ENCODE measurements at places on chromosomes 1 and 21.

- H3K4me3 ChIP-seq: no peak overlapping the region
- H3K4me1 ChIP-seq: peaks cover 10% of the 10 kb centered on the region
- H3K27me3 ChIP-seq: peaks cover 7% of the 10 kb centered on the region
- no peaks in the 10 kb centered on the region for H3K36me3 ChIP-seq
- no peak for DNase-seq
Observed at GRCh38 chr1:86829321-86829720, 84.6 kb downstream of the SELENOF start.

DNA sequence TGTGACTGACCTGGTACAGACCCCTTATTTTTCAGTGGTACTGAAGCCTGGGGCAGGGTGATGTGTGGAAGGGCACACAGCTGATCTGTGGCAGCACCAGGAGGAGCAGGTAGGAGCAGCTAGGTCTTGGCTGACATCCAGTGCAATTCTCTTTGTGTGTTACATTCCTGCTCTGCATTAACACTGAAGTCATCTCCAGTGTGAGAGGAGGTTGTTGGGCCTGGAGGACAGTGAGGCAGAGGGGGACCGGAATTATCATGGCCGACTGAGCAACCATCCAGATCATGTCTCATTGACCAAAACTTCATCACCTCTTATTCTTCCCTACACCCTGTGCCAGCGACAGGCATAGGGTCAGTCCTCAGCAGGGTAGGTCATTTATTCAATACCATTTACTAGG lies 1.5 kb downstream of the SLAMF8 start:
- H3K4me3 ChIP-seq: no peak overlapping the region
- peaks cover 44% of the 10 kb centered on the region for H3K4me1 ChIP-seq
- no peak for DNase-seq

- H3K4me1 ChIP-seq: no peaks in the 10 kb centered on the region
- peaks cover 61% of the 10 kb centered on the region for H3K36me3 ChIP-seq
- H3K27me3 ChIP-seq: no peaks in the 10 kb centered on the region
- H3K27ac ChIP-seq: no peak overlapping the region
- H3K4me3 ChIP-seq: no peak overlapping the region
Observed at GRCh38 chr1:226378071-226378470, 29.8 kb downstream of the PARP1 start.

DNA sequence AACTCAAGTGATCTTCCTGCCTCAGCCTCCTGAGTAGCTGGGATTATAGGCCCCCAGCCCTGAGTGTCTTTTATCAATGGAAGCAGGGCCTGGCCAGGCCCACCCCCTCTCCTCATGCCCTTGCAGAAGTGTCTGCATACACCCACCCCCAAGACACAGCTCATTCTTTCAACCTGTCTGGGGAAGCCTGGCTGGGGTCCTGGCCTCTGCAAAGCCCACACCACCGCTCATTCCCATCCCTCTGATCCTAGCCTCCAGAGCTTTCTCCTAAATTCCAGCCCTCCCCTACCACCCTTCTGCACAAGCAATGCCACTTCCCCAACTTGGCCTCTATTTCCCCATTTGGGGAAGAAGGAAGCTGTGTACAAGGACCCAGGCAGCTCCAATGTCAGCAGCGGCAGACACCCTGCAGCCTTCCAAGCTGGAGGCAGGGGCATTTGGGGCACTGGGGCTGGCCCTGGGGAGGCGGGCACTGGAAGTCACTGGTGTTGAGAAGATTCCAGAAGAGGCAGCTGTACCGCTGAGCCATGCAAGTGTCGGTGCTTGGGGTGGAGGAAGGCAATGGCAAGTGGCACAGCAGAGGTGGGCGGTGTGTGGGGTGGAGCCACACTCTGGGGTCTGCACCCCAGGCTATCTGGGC lies 33.7 kb upstream of the ARF1 start:
- no peaks in the 10 kb centered on the region for H3K4me1 ChIP-seq
- no peaks in the 10 kb centered on the region for H3K36me3 ChIP-seq
- H3K4me3 ChIP-seq: no peak overlapping the region
- no peak overlapping the region for H3K27ac ChIP-seq
- no peak for DNase-seq

DNA sequence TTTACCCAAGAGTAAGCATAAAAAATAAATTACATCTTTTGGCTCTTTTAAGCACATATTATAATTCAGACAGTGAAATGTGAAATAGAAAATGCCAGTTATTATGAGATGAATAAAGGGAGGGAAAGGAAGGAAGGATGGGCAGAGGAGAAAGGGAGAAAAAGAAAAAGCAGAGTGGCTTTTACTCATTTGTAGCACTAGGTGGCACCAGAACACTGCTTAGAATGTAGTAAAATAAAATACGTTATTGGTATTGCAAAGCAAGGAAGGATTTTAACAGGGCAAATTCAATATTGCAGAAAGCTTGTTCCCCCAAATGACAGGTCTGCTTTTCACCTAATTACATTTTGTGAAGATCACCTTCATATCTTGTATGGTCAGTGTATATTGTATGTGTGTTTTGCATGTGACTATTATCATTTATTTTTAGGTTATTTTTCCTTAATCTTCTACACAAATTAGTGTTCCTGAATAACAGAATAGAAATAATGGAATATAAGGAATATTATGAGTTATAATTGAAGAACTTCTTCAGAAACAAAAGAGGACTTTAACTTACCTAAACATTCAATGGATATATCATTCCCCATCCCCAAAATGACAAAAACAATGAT lies 9.1 kb upstream of the PCNX2 start:
- no peak for DNase-seq
- peaks cover 6% of the 10 kb centered on the region for H3K27me3 ChIP-seq
- no peak overlapping the region for H3K27ac ChIP-seq
- H3K4me3 ChIP-seq: no peak overlapping the region

GRCh38 chr1:20322825-20323612 lies 32.3 kb downstream of the VWA5B1 start:
- H3K4me3 ChIP-seq: no peak overlapping the region
- H3K36me3 ChIP-seq: no peaks in the 10 kb centered on the region

DNA sequence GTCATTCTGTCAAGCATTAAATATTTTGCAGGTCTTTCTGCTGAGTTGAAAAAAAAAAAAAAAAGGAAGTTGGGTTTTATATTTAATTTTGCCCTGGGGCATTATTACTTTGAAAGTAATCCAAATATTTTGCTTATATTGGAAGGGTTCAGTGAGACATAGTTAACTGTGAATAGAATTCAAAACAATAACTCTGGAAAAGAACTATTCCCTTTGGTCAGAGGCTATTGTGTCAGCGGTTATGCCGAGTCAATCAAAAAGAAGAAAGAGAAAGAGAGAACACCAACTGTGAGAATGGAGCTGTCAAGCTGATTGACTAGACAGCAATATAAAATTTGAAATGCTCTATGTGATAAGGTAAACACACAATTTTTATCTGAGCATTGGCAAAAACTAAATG lies 761.7 kb downstream of the ADGRL2 start:
- peaks cover 13% of the 10 kb centered on the region for H3K4me1 ChIP-seq
- no peaks in the 10 kb centered on the region for H3K27me3 ChIP-seq
- no peaks in the 10 kb centered on the region for H3K36me3 ChIP-seq
- no peak overlapping the region for H3K27ac ChIP-seq

GRCh38 chr1:15407580-15407979 lies 2.1 kb upstream of the EFHD2 start:
- H3K36me3 ChIP-seq: no peaks in the 10 kb centered on the region
- peaks cover 27% of the 10 kb centered on the region for H3K4me1 ChIP-seq
- no peak overlapping the region for H3K4me3 ChIP-seq

DNA sequence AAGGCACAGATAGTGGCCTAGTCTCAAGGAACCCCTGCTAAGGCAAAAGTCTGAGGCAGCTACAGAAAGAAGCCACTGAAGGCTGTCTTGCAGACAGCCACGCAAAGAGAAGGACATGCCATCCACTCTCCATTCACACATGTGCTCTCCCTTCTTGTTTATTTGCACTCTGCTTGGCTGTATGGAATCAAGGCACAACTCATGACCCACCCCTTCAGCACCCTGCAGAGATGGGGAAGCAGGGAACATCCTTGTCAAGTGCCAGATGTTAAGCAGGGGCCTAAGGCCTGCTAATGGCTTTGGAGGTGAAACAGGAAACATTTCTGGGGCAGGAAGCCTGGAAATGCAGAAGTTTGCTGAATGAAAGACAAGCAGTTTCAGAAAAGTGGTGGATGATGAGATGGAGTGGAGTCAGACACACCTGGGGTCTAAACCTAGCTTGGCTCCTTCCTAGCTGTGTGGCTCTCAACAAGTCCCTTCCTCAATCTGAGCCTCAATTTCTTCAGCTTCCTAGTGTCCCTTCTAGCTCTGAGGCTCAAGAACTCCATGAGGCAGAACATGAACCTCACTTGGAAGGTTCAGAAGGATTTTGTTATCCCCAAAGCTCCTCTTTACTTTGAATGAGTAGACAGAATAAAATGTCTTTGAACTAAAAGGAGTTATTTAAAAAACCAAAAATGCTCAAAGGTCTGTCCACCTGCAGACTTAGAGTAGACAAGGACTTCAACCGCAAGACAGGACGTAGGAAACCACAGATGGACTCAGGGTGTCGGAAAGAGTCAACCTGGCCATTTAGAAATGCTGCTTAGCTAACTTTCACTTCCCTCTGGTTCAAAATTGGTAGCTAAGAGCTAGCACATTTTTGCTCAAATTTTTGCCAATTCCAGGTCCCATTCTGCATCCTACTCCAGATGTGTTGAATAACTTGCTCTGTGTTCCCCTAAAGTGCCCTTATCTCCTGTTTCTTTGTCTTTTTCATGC lies 283.1 kb downstream of the PLPP3 start:
- no peak overlapping the region for H3K4me3 ChIP-seq
- H3K27me3 ChIP-seq: no peaks in the 10 kb centered on the region
- DNase-seq: no peak
- H3K36me3 ChIP-seq: no peaks in the 10 kb centered on the region

GRCh38 chr1:240612811-240613210 lies 856 bp upstream of the GREM2 start:
- H3K4me3 ChIP-seq: no peak overlapping the region
- no peak for DNase-seq
- peaks cover 12% of the 10 kb centered on the region for H3K4me1 ChIP-seq
- H3K27ac ChIP-seq: no peak overlapping the region

GRCh38 chr21:37548521-37548981 lies 182.0 kb downstream of the DYRK1A start:
- no peak for DNase-seq
- H3K4me1 ChIP-seq: peaks cover 50% of the 10 kb centered on the region
- H3K4me3 ChIP-seq: no peak overlapping the region
- no peaks in the 10 kb centered on the region for H3K36me3 ChIP-seq
- H3K27ac ChIP-seq: no peak overlapping the region

DNA sequence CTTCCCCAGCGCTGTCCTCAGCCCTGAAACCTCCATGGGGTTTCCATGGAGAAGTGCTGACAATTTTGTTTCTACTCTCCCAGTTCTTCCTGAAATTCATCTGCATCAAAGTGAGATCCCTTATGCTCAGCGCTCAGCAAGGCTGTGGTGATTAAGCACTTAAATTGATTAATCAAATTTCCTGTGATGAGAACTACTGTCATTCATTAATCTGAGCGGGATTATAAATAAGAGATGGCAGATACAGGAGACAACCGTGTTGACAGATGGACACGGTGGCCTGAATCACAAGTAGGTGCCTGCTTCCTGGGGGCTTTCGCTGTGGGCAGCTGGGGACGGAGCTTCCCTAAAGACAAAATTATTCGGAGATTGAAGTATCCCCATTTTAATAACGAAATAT lies 329.1 kb upstream of the VAMP3 start:
- no peak for DNase-seq
- H3K4me1 ChIP-seq: peaks cover 6% of the 10 kb centered on the region
- no peak overlapping the region for H3K27ac ChIP-seq
- H3K36me3 ChIP-seq: no peaks in the 10 kb centered on the region
- H3K4me3 ChIP-seq: no peak overlapping the region

GRCh38 chr1:101371259-101371658 lies 134.4 kb downstream of the S1PR1 start:
- H3K27ac ChIP-seq: no peak overlapping the region
- H3K27me3 ChIP-seq: no peaks in the 10 kb centered on the region
- H3K36me3 ChIP-seq: peaks cover 6% of the 10 kb centered on the region
- H3K4me1 ChIP-seq: peaks cover 19% of the 10 kb centered on the region
- no peak overlapping the region for H3K4me3 ChIP-seq
- no peak for DNase-seq

DNA sequence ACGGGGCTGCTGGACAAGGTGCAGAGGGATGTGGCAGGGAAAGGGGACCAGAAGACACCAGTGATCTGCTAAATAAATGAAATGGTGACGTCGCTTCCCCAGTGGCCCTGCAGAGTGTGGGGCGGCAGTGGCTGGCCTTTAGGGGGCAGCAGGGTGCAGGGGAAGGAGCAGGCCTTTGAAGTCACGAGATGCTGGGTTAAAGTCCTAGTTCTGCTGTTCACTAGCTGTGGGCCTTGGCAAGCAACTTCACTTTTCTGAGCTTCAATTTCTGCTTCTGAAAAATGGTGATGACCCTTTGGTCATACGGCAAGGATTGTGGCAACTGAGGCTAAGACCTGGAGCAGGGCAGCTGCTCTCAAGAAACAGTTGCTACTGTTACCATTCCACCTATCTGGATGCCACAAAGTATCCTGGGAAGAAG lies 9.2 kb upstream of the GALE start:
- DNase-seq: no peak
- H3K27me3 ChIP-seq: no peaks in the 10 kb centered on the region
- H3K27ac ChIP-seq: peak overlapping the region; percentile 15
- no peaks in the 10 kb centered on the region for H3K4me1 ChIP-seq
- H3K4me3 ChIP-seq: no peak overlapping the region

- no peaks in the 10 kb centered on the region for H3K36me3 ChIP-seq
- H3K4me3 ChIP-seq: no peak overlapping the region
Observed at GRCh38 chr1:223135176-223135942, 7.7 kb downstream of the TLR5 start.

GRCh38 chr1:210822932-210823331 lies 311.0 kb downstream of the KCNH1 start:
- H3K4me1 ChIP-seq: no peaks in the 10 kb centered on the region
- DNase-seq: no peak
- H3K36me3 ChIP-seq: no peaks in the 10 kb centered on the region
- peaks cover 13% of the 10 kb centered on the region for H3K27me3 ChIP-seq
- no peak overlapping the region for H3K4me3 ChIP-seq
- H3K27ac ChIP-seq: no peak overlapping the region

GRCh38 chr1:96144636-96145035 lies 576.9 kb upstream of the PTBP2 start:
- H3K4me1 ChIP-seq: no peaks in the 10 kb centered on the region
- no peak overlapping the region for H3K4me3 ChIP-seq
- peaks cover 4% of the 10 kb centered on the region for H3K36me3 ChIP-seq
- no peak for DNase-seq
- H3K27ac ChIP-seq: no peak overlapping the region

- no peak for DNase-seq
- H3K27me3 ChIP-seq: no peaks in the 10 kb centered on the region
- H3K27ac ChIP-seq: no peak overlapping the region
- H3K36me3 ChIP-seq: no peaks in the 10 kb centered on the region
- H3K4me1 ChIP-seq: peaks cover 39% of the 10 kb centered on the region
- no peak overlapping the region for H3K4me3 ChIP-seq
Observed at GRCh38 chr21:35043549-35043948, 5.6 kb downstream of the RUNX1 start.

DNA sequence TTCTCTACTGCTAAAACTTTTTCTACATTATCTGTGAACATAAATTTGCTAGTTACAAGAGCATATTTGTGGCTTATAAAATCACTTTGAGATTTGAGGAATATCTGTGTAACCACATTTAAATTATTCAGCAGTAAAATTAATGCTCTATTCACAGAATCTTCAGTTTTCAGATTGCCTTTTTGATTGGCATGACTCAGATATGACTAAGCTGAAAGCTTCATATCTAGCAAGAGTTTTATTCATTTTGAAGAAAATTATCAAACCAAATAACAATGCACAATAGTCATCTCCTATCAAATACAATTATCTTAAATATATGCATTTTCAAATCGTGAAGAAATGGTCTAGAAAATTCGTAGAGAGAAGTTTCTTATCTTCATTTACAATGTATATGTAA lies 1498.2 kb upstream of the B3GALT2 start:
- H3K4me3 ChIP-seq: no peak overlapping the region
- no peak overlapping the region for H3K27ac ChIP-seq
- H3K36me3 ChIP-seq: no peaks in the 10 kb centered on the region
- peaks cover 1% of the 10 kb centered on the region for H3K4me1 ChIP-seq
- H3K27me3 ChIP-seq: no peaks in the 10 kb centered on the region

All from mesothelial cell of epicardium (in vitro differentiated cells).